ENCODE measurements at places on chromosomes 6 and 20.

- no peak for DNase-seq
Observed at GRCh38 chr6:42251911-42252637, 34.4 kb upstream of the MRPS10 start.

DNA sequence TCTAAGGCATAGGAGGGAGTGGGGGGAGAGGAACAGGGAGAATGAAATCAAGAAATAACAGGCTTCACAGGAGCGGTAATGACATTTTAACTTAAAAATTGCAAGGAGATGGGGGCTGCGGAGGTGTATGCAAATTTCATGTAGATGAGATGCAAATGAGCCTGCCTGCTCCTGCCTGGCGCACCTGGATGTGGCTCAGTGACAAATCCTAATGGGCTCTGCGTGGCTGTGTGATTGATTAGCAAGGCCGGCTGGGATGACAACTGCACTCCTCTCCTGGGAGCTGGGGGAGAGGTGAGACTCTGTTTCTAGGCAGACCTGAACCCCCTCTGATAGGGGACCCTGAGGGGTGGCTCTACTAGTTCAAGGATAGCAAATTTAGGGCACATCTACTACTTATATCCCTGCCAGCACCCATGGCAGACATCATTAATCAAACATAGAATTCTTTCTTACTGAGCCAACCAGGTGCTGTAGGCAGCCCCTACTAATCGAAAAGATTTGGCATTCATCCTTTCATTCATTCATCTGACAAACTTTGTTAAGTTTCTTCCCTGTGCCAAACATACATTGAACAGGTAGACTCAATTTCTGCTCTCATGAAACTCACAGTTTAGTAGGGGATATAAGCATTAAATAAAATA, 38.4 kb upstream of the TGM2 start:
- no peak for DNase-seq

GRCh38 chr6:36042618-36043260, 15.1 kb downstream of the MAPK14 start:
- no peak for DNase-seq

DNA sequence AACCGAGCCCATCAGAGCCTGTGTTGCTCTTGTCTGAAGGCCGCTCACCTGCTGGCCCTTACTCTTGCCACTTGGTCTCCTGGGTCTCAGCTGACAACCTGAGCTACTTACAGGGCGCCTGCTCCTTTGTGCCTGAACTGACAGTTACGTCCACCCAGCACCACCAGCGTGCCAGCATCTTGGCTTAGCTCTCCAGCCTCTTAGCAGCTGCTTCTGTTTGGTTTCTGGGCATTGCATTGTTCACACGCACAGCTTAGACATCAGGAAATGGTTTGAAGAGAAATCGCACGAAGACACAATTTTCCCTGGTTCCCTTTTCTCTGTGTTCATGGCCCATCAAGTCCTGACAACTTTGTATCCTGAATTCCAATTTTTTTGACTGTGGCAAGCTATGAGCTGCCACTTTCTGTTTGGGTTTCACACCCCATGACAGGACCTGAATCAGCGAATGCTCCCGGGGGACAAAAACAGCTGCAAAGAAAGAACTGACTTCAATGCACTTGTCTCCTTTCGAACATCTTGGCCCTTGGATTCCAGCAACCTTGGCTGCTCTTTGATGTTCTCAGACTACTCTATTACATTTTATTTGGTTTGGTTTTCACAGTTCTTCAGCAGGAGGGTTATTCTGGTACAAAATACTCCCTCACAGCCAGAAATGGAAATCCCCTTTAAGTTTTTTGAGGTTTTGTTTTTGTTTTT, 45.2 kb upstream of the LY86 start:
- DNase-seq, result no peak

DNA sequence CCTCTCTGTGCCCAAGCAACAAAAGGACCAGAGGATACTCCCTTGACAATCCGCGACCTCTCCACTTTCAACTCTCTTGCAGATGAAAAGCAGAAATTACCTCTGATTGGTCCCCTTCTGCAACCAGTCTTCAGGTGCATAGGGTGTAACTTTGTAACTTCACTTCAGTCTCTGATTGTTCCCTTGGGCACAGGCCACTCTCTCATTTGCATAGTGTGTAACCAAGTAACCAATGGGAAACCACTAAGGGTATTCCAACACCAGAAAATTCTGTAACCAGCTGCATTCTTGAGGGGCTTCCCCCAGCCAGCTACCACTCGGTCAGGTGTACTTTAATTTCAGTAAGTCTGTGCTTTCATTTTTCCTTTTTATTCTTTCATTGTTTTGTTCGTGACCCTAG, 4.4 kb upstream of the RAET1L start:
- no peak for DNase-seq

DNA sequence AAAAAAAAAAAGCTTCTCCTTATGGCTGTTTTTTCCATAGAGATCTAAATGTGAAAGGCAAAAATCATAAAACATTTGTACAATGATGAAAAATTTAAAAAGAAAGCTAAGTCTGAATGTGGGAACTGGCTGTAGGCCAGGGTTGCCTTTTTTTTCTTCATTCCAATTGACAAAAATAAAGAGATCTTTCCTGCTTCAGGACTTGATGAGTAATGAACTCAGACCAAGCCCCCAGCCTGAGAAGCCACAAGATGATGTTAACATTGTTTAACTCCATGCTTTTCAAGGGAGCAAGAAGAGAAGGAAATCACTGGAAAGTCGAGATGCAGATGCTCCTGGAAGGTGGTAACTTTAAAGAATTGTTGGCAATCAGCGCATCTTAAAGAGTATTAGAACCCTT, 41.4 kb downstream of the TRMT6 start:
- DNase-seq, result no peak
